ENCODE measurements at places on chromosomes 4 and X.
A peak's percentile ranks its signal among the peaks of the same experiment; 100 is the strongest.

DNA sequence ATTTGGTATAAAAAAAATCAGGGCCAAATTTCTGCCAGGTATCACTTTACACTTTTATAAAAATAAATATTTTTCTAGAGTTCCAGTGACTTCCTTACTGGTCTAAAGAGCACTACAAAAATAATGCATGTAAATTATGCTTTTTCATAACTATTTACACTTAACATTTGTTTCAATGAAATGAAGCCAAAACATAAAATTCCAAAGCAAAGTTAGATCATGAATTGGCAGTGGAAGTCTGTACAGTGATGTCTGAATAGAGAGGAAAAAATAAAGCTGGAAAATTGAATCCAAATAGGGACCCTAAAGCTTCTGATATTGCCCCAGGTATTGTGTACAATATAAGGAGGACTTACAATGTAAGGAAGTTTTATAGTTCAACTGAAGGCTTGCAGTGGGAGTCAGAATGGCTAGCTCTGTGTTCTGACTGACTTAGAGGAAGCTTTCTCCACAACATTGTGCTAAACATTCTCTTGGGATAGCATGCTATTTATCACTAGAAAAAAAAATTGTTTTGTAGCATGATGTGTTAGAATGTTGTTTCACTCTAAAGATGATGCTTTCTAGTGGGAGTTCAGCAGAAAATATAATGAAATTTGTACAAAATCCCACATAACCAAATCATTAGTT is 288.2 kb upstream of the UGT8 start:
- DNase-seq = no peak

- no peak for DNase-seq
Observed at GRCh38 chrX:83916525-83916924, 55.6 kb downstream of the CYLC1 start.

- no peak for DNase-seq
Observed at GRCh38 chr4:8851321-8852117, 20.1 kb downstream of the HMX1 start.

GRCh38 chr4:57148177-57148576 is 38.0 kb upstream of the IGFBP7 start:
- DNase-seq = no peak

GRCh38 chrX:27924718-27925117 is 56.5 kb downstream of the DCAF8L1 start:
- DNase-seq = no peak

DNA sequence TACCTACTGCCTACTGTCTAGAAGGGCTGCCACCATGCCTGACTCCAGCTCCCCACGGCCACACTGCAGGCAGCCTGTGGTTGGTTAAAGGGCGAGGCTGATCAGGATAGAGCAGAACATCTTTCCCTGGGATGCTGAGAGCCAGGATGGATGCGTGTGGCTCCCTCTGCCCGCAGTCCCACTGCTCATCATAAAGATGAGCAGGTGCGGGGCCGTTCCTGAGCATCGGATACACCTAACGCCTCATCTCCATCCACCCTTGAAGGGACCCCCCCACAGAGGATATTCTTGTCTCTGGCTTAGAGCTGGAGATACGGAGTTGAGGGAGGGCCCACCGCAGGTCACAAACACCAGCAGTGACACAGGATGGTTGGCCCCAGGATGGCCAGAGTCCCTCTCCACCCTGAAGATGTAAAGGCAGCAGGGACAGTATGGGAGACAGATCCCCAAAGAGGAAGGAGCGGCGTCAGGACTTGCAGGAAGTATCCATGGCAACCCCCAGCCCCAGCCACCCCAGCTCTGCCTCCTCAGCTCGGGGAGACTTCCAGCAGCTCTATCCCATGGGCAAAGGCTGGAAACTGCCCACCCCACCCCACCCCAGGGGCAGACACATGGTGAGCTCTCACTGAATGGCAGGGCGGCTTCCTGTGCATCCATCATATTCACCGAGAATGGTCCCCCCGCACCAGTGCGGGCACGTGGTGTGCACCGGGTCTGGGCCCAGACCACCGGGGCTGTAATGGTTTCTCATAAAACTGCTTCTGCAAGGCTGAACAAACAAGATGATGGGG is 19.3 kb downstream of the PPP2R2C start:
- no peak for DNase-seq

DNA sequence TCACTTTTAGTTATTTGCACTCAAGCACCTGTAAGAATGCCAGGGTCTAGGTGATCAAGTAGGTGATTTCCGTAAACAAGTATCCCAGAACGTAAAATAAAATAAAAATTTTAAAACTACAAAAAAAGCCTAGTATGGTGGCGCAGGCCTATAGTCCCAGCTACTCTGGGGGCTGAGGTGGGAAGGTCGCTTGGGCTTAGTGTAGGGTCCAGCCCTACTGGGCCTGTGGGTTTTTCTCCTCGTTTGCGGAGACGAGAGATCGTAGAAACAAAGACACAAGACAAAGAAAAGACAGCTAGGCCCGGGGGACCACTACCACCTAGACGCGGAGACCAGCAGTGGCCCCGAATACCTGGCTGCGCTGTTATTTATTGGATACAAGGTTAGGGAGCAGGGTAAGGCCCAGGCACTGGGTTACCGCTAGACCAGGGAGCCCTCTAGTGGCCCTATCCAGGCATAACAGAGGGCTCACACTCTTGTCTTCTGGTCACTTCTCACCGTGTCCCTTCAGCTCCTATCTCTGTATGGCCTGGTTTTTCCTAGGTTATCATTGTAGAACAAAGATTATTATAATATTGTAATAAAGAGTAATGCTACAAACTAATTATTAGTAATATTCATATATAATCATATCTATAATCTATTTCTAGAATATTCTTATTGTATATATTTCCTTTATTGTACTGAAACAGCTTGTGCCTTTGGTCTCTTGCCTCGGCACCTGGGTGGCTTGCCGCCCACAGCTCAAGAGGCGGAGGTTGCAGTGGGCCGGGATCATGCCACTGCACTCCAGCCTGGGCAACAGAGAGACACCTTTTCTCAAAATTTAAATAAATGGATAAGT is 38.4 kb downstream of the SAGE1 start:
- DNase-seq = peak; percentile 5

- no peak for DNase-seq
Observed at GRCh38 chrX:119398587-119398973, 556 bp upstream of the SLC25A43 start.

DNA sequence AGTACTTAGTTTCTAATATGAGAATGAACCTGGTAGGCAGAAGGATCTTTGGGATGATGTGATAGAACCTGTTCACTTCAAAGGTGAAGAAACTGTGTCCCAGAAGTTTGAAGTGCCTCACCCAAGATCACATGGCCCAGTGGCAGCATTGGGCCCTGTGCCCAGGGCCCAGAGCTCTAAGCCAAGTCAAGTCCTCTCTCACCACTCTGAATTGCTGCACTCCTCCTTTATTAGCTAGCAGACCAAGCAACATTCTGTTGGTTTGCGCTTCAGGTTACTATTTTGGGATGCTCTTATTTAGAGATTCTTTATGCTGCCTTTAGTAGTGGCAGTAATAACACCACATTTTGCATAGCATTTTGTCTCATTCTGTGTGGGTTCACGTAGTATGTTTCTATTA is 82.7 kb downstream of the PARM1 start:
- no peak for DNase-seq

DNA sequence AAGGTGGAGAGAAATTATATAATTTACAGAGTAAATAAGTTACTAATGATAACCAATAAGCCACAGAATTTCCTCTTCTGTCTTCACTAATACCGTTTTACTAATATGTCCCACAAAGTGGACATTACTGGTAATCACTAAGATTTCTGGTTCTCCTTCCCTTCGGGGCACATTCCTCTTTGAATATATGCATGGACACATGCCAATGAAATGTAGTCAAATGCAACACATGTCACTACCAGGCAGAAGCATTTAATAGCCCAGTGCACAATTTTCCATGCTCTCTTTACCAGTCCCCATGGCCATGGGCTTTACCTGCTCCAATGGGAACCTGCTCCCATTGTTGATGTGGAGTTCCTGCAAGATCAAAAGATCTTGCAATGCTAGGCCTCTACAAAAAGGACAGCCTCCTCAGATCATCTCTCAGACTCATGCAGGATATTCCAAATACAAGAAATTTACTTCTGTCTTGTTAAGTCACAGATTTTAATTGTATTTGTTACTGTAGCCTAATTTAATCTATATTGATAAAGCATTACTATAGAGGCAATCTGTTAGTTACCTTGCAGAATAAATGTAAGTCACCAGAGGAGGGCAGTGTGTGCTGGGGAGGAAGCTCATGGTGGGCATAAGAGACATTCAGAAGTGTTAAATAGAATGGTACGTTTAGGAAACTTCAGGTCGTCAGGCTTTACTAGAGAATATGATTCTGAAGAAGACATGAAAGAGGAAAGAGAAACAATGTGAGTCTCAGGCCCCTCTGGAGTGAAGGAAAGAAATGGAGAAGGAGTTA is 37.1 kb upstream of the INPP4B start:
- DNase-seq = no peak

- DNase-seq = no peak
Observed at GRCh38 chrX:22105231-22105630, 73.1 kb downstream of the PHEX start.

GRCh38 chr4:26081795-26082498 is 167.9 kb downstream of the SMIM20 start:
- no peak for DNase-seq

DNA sequence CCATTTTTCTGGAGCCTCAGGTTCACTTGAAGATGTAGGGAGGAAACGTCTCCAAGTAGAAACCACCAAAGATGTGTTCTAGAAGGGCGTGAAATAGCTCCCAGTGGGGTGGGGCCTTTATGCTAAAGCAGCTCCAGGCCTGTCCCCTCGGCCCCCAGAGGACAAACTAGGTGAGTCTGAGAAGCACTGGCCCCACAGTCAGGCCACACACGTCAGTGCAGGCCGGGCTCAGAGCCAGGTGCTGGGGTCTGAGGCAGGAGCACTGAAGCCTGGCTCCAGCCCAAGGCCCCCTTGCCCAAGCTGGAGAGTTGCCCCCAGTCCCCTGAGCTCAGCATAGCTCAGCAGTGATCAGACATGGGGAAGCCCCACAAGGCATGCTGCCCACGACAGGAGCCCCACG is 95.4 kb upstream of the PSAPL1 start:
- no peak for DNase-seq

DNA sequence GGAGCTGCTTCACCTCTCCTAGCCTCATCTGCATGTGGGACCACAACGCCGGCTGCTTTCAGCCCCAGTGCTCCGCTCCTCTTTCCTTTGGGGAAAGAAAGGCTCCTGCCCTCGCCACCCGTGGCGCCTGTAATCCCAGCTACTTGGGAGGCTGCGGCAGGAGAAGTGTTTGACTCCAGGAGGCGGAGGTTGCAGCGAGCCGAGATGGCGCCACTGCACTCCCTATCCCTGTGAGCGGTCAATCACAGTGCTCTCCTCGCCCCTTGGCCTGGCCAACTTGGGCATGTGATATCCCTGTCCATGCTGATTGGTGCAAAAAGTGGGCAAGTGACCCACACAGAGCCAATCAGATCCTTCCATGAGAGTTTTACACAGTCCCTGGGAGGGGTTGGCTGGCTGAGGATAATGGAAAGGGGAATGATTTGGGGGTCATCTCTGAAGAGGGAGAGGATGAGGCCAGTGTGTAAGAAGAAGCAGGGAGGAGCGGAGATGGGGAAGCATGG is 56.2 kb downstream of the WFS1 start:
- DNase-seq = no peak

GRCh38 chr4:183721207-183722081 is 62.4 kb downstream of the TRAPPC11 start:
- no peak for DNase-seq

DNA sequence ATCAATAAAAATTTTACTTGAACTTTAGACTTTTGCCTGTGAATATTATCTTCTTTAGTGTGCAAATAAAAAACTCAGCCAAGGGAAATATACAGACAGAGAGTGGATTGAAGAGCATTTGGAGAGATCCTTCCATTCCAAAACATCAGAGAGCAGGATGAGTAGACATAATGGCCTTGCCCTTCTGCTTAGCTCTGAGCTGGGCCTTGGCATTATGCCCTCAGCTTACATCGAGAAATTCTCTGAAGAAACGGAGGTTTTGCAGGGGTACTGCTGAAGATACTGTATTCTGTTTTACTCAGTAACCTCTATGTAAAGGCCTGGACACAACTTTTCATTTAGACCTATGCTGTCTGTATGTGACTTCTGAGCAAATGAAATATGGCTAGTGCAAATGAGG is 317.4 kb downstream of the STIM2 start:
- no peak for DNase-seq

DNA sequence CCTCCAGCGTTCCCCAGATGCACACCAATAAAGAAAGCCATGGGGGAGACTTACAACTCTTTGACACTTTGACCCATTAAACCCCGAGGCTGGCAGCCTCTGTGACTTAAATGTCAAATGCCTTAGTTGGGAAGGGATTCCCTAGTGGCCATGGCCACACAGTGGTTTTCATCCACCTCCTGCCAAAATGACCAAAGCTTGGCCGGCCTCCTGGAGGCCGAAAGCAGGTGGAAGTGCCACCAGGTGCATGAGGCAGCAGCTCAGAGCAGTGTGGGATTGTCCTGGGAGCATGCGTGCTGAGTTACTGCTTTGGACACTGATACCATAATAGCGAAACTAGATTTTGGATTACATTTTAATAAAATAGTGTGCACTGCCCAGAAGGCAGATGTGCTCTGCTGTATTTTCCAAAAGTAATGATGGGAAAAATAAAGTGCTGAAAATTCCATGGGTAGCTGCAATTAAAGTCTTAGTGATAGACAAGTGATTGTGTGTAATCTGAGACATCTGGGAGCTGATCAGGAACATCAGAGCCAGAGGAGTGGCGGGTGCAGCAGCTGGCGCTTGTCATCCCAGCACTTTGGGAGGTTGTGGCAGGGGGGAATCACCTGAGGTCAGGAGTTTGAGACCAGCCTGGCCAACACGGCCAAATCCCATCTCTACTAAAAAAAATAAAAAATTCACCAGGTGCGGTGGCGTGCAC is 39.8 kb upstream of the TADA2B start:
- DNase-seq = no peak

- no peak for DNase-seq
Observed at GRCh38 chr4:123444290-123444731, 47.7 kb downstream of the SPRY1 start.

GRCh38 chr4:7774301-7775294 is 165.1 kb downstream of the AFAP1 start:
- no peak for DNase-seq

GRCh38 chr4:109015413-109015810 is 252.6 kb upstream of the ETNPPL start:
- no peak for DNase-seq

- no peak for DNase-seq
Observed at GRCh38 chr4:22500128-22500611, 15.7 kb downstream of the ADGRA3 start.

DNA sequence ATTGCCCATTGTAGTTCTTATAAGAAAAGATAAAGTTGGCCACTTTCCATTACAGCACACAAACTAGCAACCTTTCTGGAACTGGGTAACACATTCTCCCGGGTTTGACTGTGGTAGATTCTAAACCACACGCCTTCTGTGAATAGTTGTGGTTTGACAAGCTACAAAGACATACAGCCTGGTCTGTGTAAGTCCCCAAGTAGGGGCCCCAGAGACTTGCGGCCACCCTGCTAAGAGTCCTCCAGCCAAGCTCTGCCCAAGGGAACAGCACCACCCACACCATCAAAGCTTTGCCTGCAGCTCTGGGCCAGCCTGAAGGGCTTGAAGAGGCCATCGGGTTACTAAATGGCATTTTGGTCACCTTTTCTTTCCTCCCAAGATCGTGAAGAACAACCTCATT is 203.4 kb downstream of the MAML3 start:
- no peak for DNase-seq
